Right cardiac atrium (tissue), 5 donors: ENCODE measurements at places on chromosomes 7 and 10.
A peak's percentile ranks its signal among the peaks of the same experiment; 100 is the strongest.

GRCh38 chr10:122362621-122363020, 11.9 kb upstream of the PLEKHA1 start:
- DNase-seq, result no peak

DNA sequence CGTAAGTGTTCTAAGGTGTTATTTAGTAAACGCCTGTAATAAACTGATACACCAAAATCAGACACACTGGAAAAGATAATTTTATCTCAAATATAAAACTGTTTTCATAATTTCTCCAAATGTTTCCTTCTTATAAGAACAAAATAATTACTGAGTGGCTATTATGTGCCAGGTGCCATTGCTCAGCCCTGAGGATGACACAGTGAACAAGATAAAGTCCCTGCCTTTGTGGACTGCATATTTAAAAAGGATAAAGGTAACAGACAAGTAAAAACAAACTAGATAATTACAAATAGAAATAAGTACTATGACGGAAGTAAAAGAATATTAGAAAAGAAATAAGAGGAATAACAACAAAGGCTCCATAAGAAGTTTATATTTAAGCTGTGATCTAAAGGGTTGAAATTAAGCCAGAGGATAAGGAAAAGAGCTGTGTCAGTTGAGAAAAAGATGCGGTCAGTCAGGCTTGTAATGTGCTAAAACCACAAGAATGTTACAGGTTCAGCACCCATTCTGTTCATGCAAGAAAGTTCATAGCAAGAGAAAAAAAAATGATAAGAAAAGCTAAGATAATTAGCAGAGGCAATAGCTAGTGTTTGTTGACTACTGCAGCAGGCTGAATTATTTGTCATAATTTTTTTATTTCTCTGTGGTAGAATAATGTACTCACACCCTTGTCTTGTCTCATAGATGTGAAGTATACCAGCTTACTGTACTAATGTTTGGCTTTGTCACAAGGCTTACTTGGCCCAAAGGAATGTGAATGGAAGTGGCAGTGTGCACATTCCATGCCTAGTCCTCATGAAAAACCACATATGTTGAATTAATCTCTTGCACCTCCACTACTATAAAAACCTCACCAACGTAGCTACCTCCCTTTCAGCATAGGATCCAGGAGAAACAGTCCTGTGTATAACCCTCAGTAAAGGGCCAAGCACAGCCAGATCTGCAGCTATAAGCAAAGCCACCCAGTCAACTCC, 75.1 kb downstream of the CRPPA start:
- DNase-seq, result no peak

- no peak for DNase-seq
These were observed 250.6 kb downstream of the C7orf25 start for GRCh38 chr7:42661312-42661711.

GRCh38 chr10:126640401-126640800, 30.1 kb downstream of the C10orf90 start:
- no peak for DNase-seq

GRCh38 chr7:10998996-10999757, 25.5 kb downstream of the PHF14 start:
- DNase-seq, result no peak

GRCh38 chr10:18549105-18549504, 102.3 kb downstream of the NSUN6 start:
- DNase-seq, result no peak

GRCh38 chr10:50324046-50324445, 72.7 kb upstream of the ASAH2 start:
- DNase-seq, result no peak

- DNase-seq, result no peak
These were observed 27.6 kb upstream of the NEUROG3 start for GRCh38 chr10:69600761-69601330.

DNA sequence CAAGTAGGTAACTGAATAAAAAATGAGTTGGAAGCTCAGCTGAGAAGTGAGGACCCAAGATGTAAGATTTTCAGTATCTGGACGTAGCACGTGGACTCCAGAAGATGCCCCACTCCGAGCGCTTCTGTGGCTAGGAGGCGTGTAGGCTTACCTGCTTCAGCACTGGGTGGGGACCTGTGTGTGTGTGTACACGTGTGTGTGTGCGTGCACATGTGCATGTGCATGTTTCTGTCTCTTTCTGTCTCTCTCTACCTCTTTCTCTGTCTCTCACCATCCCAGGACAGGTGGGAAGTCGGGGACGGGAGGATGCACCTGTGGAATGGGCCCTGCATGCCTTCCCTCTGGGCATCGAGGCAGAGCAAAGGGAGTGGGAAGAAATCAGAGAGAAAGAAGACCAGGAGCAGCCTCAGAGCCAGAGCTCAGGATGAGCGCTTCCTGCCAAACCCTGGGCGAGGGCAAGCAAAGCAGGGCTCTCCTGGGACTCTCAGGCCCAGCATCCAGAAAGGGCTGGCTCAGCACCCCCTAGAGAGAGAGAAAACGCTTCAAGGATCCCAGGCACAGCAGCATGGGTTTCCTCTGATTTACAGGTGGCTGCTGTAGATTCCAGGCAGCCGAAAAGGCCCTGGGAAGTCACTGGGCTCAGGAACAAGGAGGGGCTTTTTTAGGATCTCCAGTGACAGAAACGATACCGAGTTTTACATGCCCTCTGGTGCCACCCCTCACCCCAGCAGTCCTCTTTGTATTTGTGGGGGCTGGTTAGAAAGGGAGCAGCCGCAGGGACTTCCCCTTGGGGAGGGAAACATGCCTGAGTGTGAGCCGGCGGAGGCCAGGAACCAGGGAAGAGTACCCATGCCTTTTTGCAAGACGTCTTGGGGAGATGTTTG, 28.5 kb downstream of the CXCL12 start:
- no peak for DNase-seq

GRCh38 chr7:50962962-50963374, 180.3 kb upstream of the GRB10 start:
- DNase-seq, result peak; percentile 72

GRCh38 chr7:26349005-26349915, 57.6 kb downstream of the SNX10 start:
- DNase-seq, result no peak

GRCh38 chr10:101725296-101726114, 30.5 kb upstream of the FBXW4 start:
- no peak for DNase-seq
